Suprapubic skin (tissue), 4 donors: ENCODE measurements at places on chromosomes 12 and 14.

GRCh38 chr12:76346798-76347420 is 1.3 kb downstream of the BBS10 start:
- no peak for DNase-seq

DNA sequence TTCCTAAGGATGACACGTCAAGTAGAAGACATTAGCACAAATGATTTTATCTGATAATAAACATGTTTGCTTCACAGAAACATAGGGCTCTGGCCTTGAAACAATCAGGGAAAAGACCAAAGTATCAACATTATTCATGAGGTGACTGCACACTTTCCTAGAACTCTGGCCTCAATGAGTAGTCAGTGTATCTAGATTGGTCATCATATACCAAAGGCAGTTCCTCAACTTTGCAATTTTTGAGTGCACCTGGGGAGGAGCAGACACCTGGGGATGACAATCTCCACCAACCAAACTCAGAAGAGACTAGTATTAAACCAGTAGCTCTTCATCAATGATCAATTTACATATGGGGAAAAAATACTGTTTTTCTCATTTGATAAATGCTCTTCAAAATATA is 4.5 kb downstream of the EDDM3A start:
- DNase-seq, result no peak

DNA sequence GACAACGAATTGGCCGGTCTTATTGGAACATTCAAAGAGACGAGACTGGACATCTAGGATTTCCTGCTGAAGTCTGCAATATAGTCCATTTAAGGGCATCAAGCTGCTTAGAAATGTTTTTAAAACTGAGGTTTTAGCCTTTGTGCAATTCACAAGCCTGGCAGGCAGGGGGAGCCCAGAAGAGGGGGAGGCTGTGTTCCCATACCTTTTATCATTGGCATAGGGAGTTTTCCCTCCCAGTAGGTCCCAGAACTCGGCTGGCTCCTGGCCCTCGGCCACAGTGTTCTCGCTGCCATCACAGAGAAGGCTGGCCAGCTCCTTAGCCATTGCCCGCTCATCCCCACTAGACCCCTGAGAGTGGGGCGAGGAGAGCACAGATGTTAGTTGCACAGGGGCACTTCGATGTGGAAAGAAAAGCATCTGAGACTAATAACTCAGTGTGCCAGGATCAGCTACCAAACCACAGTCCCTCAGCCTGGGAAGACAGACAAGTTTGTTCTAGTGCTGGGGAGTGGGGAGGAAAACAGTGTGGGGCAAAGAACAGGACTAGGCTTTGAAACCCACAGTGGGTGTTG is 15.1 kb downstream of the AVIL start:
- DNase-seq, result no peak

DNA sequence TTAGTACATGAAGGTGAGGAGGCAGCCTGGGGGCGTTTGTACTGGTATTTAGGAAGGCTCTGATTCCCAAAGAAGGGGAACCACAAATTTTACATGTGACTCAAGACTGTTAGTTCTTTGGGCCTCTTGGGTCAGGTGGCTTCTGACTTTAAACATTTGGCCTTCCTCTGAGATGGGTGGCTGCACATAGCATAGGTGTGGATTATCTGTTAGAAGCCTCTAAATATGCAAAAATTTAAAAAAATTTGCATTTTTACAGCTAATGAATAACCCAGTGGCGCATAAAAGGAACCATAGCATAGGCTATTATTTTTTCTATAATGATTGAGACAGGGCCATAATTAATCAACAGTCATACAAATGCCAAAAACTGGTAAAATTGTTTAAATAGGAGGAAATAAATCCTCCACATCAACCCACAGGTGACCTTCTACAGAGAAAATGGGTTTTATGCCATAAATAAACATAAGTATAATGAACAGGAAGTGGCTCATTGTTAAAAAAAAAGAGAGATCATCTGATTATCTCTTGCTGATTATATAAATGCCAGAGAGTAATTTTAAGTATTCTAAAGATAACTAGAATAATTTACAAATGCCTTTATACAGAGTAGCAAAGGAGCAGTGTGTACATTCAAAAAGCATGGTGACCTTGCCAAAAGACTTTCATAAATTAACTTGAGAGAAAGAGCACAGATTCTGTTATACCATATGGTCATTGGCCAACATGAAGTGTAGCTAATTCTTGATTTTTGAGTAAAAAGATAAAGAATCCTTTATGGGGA is 284.2 kb upstream of the ATP2B1 start:
- DNase-seq, result no peak

DNA sequence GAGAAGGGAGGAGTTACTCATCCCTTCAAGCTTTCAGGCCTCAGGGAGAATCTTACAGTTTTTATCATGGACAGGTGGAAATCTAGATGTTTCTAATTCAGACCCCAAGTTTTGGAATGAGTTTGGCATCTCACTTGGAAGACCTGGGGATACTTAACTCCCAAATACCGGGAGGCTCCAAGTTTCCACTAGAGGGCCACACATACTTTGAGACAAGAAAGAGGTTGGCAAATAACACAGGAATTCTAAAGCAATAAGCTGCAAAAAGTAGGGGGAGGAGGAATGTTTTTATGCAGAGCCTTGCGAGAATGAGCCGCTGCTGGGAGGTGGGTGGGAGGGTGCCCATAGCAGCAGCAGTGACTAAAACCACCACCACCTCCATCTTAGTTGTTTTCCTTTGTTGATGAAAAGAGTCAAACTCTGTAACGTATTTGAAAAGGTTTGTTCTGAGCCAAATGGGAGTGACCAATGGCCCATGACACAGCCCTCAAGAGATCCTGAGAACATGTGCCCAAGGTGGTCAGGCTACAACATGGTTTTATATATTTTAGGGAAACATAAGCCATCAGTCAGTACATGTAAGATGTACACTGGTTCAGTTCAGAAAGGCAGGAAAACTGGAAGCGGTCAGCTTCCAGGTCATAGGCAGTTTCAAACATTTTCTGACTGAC is 34.2 kb upstream of the RNASE1 start:
- no peak for DNase-seq

- DNase-seq, result no peak
Observed at GRCh38 chr14:33342299-33342974, 403.8 kb downstream of the NPAS3 start.

DNA sequence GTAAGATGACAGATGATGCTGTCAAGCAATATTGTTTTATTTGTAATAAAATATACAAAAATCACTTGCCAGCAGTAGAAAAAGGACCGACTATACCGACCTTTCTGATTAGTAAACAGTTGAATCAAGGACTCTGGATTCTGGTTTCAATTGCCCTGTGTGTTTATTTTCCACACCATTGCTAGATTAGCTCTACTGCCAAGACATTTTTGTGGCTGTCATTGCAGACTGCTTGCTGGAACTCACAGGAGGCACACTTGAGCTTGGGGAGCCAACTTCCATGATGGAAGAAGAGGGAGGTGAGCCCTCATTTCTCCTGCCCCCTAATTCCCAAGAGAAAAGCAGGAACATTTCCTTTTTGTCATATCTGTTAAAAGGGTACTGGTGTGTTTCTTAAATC is 51.3 kb downstream of the MAPKAPK5 start:
- no peak for DNase-seq

- DNase-seq, result no peak
Observed at GRCh38 chr12:112196196-112196875, 71.0 kb downstream of the TRAFD1 start.

DNA sequence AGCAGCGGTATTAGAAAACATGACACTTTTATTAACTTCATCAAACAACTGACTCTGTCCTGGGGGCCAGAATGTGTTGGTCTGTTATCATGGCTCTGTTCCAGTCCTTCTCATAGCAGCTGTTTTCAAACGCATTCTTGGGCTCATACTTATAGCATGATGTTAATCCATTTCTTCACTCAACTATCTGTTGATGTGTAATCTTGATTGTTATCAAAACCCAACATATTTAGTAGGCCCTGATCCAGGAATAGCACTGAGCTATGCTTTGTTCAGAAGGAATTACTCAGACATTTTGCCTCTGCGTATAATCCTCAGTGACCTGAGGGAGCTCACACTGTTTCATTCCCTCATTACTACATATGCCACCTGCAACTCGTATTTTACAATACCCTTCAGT is 315.9 kb downstream of the BMP4 start:
- no peak for DNase-seq

- DNase-seq, result no peak
Observed at GRCh38 chr14:65302571-65303189, 109.8 kb upstream of the FUT8 start.

DNA sequence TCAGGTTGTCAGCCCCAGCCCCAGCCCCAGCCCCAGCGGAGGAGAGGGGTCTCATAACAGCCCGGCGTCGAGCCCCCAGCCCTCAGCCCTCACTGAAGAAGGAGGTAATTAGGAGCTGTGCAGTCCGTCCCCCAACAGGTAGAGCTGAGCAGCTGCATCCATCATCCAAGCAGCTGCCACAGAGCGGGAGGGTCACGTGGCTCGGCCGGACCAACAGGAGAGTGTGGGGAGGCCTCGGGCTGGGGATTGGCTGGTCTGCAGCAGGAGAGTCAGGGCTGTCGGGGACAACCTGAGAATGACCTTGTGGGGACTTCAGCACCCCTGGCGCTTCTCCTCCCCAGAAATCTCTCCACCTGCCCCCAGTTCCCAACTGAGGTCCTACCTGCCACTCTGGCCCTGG is 29.6 kb downstream of the SMUG1 start:
- no peak for DNase-seq

DNA sequence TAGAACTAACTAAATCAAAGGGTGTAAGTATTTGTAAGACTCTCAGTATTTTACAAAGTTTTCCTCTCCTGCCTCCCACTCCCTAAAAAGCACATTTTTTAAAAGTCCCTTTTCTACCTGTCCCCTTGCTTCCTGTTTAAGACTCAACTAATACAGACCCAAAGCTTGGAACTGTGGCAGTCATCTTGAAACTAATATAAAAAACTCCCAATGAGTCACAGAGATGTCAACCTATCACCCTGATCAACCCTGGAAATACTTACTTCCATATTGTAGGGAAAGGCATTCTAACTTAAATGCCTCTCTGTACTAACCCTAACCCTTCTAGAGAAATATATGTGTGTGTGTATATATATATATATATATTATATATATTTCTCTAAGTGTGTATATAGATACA is 184.8 kb downstream of the SPTSSA start:
- no peak for DNase-seq

DNA sequence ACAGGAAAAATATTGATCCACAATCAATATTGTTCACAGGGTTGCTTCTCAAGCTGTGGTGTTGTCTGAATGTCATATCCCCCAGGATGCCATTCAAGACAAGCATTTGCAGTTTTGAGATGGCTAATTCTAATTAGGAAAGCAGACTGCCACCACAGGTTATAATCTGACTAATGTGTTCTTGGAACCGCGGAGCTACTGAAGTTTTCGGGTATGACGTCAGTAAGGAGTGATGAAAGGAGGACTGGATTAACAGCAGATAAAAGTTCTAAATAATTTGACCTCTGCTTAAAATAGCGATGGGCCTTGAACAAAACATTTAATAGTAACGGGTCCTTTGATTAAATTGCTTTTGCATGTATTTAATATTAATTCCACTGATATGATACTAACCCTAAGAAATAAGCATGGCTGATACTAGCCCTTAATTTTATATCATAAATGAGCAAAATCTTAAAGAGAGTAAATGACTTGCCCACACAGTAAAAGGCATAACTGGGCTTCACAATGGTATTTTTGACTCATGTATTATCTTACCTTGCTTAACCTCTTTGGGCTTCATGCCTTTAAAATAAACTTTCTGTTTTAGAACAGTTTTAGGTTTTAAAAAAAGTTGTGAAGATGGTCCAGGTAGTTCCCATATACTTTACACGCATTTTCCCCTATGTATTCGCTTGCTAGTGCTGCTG is 50.3 kb downstream of the TSHR start:
- DNase-seq, result no peak

- no peak for DNase-seq
Observed at GRCh38 chr12:1050059-1050707, 59.2 kb downstream of the ERC1 start.

DNA sequence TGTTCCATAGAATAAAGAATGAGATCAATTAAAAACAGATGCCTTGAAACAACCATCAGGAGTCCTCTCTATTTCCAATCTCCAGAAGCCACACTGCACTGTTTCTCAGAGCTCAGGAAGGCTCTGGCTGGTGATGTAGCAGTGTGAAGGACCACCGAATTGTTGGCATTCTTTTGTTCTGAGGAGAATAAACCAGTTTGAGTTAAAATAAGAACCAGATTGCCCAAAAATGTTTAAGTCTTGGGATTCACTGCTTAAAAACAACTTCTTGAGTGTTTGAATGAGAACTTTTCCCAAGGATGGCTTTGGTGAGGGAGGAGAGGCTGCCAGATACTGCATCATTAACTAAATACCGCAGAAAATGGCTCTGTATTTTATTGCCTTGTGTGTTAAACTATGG is 341.2 kb downstream of the C12orf75 start:
- no peak for DNase-seq

- DNase-seq, result no peak
Observed at GRCh38 chr12:1413930-1414329, 180.5 kb downstream of the FBXL14 start.

DNA sequence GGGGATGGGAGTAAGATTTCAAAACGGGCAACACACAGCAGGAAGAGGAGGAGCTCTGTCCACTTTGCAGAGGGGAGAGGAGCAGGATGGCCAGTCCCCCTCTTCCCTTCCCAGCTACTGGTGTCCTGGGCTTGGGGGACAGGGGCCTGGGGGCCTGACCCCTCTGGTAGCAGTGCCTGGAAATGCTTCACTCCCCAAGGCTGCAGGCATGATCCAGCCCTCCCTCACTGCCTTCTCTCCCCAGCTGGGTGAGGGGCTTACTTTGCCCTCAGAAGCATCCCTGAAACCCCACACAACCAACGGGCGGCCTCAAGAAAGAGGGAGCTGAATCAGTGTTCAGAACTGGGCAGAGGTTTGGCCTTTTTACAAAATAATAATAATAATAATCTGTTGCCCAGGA is 279.5 kb downstream of the DPF3 start:
- DNase-seq, result peak; percentile 26

DNA sequence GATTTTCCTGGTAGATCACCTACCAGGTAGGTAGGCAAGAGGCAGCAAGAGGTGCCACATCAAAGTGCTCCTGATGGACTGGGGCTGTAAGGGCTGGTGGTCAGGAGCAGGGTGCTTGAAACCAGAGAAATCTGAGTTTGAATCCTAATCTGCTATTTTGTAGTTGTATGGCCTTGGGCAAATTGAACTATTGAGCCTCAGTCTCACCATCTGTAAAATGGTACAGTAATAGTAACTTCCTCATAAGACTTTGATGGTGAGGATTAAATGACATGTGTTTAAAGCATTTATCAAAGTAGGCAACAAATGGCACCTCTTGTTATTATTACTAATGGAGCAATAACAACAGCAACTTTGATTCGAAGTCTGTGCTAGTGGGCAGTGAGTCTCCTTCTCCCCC is 32.0 kb downstream of the JDP2 start:
- DNase-seq, result no peak

DNA sequence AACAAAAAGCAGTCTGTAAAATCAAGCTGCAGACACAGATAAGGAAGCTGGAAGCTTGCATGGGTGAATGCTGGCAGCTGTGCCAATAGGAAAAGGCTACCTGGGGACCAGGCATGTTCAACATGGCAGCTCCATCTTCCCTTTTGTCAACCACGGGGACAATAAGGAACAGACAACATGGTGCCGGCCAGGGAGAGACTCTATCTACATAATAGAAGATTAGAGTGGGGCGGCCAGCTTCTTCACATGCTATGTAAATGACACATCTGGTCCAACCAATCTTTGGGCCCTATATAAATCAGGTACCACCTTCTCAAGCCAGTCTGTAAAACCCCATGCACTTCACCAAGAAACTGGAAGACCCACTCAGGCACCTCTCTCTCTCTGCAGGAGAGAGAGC is 157.6 kb downstream of the SUDS3 start:
- no peak for DNase-seq

GRCh38 chr12:110798461-110798860 is 48.3 kb upstream of the CCDC63 start:
- no peak for DNase-seq
